ENCODE measurements at places on chromosomes 3 and 15.

DNA sequence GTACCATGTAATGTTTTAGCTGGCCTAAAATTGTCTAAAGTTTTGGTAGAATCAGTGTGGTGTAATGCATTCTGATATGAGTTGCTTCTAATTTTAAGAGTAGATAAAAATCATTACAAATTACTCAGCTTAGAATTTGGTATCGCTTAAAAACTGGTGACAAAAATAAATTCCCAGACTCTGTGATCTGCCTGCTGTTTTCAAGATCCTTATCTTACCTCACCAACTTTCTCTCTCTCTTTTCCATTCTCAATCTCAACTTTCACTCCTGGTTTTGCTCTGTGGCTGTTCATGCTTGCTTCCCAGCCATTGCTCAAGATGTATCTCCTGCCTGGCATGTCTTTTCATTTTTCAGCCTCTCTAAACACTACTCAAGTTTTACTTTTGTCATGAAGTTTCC, 45.7 kb downstream of the TCF12 start:
- H3K27me3 ChIP-seq, result no peaks in the 10 kb centered on the region
- no peak overlapping the region for H3K4me3 ChIP-seq
- no peak overlapping the region for H3K27ac ChIP-seq
- peaks cover 3% of the 10 kb centered on the region for H3K4me1 ChIP-seq
- H3K36me3 ChIP-seq, result no peaks in the 10 kb centered on the region

- H3K36me3 ChIP-seq, result no peaks in the 10 kb centered on the region
- no peak for DNase-seq
- no peak overlapping the region for H3K27ac ChIP-seq
- H3K27me3 ChIP-seq, result no peaks in the 10 kb centered on the region
- no peaks in the 10 kb centered on the region for H3K4me1 ChIP-seq
Measured at GRCh38 chr3:119751423-119751822, 30.5 kb upstream of the NR1I2 start.

GRCh38 chr15:99414755-99415731, 150.7 kb upstream of the MEF2A start:
- no peaks in the 10 kb centered on the region for H3K27me3 ChIP-seq
- peak; percentile 12 for DNase-seq
- no peak overlapping the region for H3K27ac ChIP-seq
- no peak overlapping the region for H3K4me3 ChIP-seq

- H3K4me3 ChIP-seq, result no peak overlapping the region
- no peaks in the 10 kb centered on the region for H3K27me3 ChIP-seq
- peaks cover 11% of the 10 kb centered on the region for H3K4me1 ChIP-seq
- H3K36me3 ChIP-seq, result no peaks in the 10 kb centered on the region
- no peak overlapping the region for H3K27ac ChIP-seq
- no peak for DNase-seq
Measured at GRCh38 chr3:14957153-14957552, 9.8 kb downstream of the NR2C2 start.

- H3K27me3 ChIP-seq, result no peaks in the 10 kb centered on the region
- H3K4me1 ChIP-seq, result no peaks in the 10 kb centered on the region
- H3K4me3 ChIP-seq, result no peak overlapping the region
Measured at GRCh38 chr15:27622371-27622770, 476.7 kb downstream of the OCA2 start.

Measured in ovary (tissue), 10 donors.